ENCODE measurements at places on chromosomes 3 and 15.

GRCh38 chr3:187741403-187742350 is 3.6 kb downstream of the BCL6 start:
- DNase-seq: peak; percentile 71

- no peak for DNase-seq
Measured at GRCh38 chr3:62922326-62922725, 47.1 kb upstream of the CADPS start.

- no peak for DNase-seq
Measured at GRCh38 chr3:173865900-173866498, 468.5 kb downstream of the NLGN1 start.

- no peak for DNase-seq
Measured at GRCh38 chr15:38349251-38349650, 96.6 kb downstream of the SPRED1 start.

- DNase-seq: no peak
Measured at GRCh38 chr15:100687582-100688141, 85.3 kb downstream of the ASB7 start.

GRCh38 chr3:55718074-55718473 is 231.0 kb upstream of the WNT5A start:
- DNase-seq: no peak

- DNase-seq: no peak
Measured at GRCh38 chr15:89809093-89809786, 5.4 kb downstream of the ANPEP start.

- peak; percentile 26 for DNase-seq
Measured at GRCh38 chr3:136250903-136251460, 842 bp downstream of the PCCB start.

DNA sequence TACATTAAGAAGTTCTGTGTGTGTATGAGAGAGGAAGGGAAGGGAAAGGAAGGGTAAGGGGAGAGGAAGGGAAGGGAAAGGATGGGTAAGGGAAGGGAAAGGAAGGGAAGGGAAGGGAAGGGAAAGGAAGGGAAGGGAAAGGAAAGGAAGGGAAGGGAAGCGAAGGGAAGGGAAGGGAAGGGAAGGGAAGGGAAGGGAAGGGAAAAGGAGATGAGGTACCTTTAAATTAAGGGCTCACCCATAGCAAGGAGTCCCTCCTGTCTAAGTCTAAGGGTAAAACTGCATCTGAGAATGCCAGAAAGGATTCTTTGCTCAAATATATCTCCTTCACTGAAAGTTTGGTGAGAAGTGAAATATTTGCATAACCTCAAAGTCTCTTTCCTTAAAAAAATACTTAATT is 572.1 kb upstream of the ADAMTS9 start:
- DNase-seq: no peak

GRCh38 chr3:151290673-151291072 is 12.3 kb upstream of the P2RY14 start:
- DNase-seq: no peak

Data from kidney capillary endothelial cell (primary cell).